IPS DF 6.9 (cell line): ENCODE measurements at places on chromosomes 16 and 17.
A peak's percentile ranks its signal among the peaks of the same experiment; 100 is the strongest.

DNA sequence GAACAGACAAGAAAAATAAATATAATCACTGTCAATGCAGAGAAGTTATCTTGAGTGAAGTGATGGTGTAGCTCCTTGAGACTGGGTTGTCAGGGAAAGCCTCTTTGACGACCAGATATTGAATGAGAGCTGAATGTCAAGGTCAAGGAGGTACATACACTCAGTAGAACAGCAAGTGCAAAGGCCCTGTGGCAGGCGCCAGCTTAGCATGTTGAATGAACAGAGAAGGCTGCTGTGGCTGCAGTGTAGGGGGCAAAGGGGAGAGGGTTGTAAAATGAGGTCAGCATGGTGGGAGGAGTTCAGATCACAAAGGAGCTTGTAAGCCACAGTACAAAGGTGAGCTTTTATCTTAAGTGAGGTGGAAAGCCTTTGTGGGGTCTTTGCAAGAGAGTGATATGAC is 111.5 kb downstream of the ZFHX3 start:
- DNase-seq, result no peak

- no peak for DNase-seq
Measured at GRCh38 chr17:2025220-2025621, at the start of gene RTN4RL1. RTN4RL1 (minus strand) TSS chr17:2025334; CDS start chr17:2024865, 469 bp downstream.

- no peak for DNase-seq
Measured at GRCh38 chr17:14942526-14943190, 322.5 kb downstream of the PMP22 start.

DNA sequence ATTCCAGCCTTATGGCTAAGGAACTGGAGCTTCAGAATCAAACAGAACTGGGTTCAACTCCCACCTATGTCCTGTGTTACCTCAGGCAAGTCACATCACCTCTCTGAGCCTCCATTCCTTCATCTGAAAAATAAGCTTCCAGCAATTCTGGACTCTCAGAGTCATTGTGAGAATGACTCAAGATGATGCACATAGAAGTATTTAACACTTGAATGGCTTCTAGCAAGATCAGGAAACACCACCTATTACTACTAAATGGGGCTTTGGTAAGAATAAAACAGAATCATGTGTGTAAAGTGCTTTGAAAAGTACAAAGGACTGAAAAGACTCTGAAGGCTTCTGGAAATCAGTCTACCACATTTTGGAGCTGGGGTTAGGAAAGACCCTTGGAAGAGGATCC is 30.8 kb upstream of the CALB2 start:
- DNase-seq, result no peak

DNA sequence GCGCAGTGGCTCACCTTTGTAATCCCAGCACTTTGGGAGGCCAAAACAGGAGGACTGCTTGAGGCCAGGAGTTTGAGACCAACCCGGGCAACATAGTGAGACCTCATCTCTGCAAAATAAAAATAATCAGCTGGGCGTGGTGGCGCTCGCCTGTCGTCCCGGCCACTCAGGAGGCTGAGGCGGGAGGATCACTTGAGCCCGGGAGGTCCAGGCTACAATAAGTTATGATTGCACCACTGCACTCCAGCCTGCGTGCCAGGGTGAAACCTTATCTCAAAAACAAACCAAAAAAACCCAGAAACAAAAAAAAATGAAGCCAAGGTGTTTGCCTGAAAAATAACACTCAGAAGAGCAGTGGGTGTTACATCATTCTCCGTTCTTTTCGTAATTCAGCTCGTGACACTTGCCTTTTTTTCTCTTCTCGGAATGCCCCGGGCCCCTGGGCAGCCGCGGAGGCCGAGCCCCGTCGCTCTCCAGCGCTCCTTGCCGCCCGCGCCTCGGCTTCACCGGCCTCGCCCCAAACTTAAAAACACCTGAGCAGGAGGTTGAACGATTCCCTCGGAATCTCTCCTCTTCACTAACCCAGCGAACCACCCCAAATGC is 17.0 kb downstream of the PRCD start:
- DNase-seq, result no peak

DNA sequence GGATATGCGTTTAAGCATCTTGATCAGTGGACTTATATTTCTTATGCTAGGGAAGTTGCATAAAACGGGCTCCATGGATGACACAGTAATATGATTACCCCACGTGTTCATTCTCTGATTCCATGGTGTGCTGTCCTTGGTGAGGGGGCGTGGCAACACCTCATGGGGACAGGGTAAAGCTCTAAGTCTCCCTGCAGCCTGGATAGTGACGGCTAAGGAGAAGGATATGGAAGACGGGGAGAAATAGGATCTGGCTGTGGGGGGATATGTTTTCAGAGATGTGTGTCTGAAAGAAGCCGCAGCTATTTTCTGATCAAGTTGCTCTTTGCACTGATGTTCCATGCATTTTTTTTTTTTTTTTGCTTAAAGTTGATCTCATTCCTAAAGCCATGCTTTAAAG is 84.3 kb downstream of the MARCHF10 start:
- DNase-seq, result no peak

DNA sequence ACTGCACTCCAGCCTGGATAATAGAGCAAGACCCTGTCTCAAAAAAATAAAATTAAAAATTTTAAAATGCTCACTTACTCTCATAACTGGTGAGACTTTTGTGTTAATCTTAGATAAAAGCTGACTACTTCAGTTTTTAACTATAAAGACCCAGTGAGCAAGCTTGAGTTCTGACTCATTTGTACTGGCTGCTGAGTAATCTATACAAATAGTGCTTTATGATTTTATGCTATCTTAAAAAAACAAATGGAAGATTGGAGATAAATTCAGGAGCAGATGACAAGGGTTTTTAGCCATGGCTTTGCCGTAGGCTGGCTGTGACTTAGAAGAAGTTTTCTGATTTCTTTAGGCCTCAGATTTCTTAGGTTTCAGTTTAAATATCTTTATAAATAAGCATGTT is 30.5 kb downstream of the SNTB2 start:
- DNase-seq, result no peak

DNA sequence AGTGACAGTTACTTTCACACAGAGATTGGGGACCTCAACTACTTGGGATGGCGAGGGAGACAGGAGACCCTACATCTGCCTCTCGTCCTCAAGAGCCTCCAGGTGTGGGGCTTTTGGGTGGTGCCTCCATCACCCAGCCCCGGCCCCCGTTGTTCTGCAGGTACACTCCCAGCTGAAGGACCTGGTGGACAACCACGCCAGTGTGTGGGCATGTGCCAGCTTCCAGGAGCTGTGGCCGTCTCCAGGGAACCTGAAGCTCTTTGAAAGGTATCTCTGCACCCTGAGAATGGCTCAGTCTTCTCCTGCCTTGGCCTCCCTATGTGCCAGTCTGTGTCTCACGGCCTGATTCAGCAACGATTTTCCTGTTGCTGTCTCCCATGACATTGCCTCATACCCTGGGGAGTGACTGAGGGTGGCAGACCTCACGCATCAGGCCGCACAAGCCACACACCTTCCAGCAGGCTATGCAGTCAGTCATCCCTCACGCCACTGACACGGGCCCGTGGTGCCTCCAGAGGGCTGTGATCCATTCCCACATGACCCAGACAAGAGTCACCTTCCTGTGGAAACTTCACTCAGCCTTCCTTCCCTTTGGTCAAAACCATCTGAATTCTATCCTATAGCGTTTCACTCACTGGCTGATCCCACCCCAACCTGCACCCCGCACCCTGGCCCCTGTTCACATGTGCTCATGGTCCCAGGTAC is 3.7 kb downstream of the CCNF start:
- no peak for DNase-seq

GRCh38 chr16:22285080-22285479 is 12.1 kb upstream of the POLR3E start:
- DNase-seq, result no peak

GRCh38 chr16:66740010-66740409 is 11.4 kb downstream of the DYNC1LI2 start:
- no peak for DNase-seq

DNA sequence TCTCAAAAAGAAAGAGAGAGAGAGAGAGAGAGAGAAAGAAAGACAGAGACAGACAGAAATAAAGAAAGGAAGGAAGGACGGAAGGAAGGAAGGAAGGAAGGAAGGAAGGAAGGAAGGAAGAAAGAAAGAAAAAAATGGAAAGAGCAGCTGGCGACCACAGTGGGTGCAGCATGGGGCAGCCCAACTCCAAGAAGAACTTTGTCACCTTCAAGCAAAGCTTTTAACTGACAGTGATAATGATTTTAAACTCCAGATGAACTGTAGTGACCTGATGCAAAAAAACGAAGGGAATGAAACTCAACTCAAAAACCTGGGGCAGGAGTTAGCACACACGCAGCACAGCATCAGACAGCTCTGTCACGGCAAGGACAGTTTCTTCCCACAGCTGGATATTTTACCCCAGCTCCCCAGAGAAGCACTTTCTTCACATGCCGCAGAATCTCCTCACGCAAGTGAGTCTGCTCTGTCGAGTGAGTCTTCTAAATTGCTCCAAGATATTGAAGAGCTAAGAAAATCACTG is 5.0 kb upstream of the ARHGAP17 start:
- DNase-seq, result no peak

DNA sequence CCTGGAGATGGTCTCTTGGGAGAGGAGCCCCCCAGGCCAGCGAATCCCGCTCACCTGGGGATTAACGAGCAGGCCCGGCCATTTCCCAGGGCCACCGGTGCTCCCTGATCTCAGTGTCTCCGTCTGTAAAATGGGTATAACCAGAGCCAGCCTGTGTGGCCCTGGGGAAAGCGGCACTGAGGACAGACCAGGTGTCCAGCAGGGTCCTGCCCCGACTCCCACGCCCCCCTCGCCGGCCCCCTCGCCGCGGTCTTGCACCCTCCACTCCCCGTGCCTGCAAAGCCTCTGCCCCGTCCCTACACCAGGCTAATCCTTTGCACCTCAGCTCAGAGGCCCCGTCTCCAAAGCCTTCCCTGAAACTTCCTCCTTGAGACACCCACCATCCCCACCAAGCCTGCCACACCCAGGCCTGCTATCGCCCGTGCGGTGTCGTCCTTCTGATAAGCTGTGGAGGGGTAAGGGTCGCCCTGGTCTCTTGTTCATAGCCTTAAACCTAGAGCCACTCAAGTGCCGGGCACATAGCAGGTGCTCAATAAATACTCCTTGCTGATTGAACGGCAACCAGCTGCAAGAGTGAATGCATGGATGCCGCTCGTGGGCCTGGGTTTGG is 259.1 kb downstream of the C16orf95 start:
- DNase-seq, result no peak

DNA sequence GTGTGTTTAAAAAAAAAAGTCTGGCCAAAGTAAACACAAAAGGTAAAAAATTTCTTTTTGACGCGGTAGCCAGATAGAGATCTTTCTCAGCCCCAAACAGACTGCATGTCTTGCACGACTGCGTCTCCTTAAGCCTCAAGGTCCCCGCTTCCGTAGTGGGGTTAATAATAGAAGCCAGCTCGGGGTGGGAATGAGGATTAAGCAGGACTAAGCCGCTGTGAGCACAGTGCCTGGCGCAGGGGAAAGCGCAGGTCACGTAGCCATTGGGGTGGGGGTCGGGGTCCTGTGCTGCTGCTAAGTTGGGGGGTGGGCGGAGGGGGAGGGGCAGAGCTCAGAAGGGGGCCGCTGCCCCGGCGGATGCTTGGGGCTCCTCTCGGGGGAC is 521 bp downstream of the GGA2 start:
- no peak for DNase-seq

DNA sequence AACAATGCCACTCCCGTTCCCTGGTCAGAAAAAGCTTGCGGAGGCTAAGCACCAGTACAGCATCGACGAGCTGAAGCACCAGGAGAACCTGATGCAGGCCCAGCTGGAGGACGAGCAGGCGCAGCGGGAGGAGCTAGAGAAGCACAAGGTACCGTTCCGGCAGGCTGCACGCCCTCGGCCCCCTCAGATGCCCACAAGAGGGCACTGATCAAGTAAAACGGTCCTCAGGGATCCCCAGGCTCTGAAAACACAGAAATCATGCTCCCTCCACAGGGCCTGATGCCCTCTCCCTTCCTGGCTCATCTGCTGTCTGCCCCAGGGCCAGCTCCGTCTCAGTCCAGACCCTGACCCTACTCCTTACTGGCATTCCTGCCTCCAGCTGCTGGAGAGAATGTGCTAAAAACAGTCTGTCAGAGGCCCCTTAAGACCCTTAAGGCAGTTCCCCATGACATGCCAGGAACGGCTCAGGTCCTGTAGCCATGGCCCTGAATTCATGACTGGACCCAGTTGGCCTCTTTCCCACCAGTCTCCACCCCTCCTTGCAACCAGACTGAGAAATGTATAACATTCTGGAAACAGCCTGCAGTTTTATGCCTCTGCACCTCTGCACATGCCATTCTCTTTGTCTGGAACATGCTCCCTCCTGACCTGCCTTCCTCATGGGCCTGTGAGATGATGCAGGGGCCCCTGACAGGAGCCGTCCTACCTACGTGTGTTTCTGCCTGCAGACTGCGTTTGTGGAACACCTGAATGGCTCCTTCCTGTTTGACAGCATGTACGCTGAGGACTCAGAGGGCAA is 21.8 kb downstream of the DRC3 start:
- DNase-seq, result peak; percentile 60

GRCh38 chr16:31695667-31696066 is 168.0 kb downstream of the AHSP start:
- DNase-seq, result no peak

GRCh38 chr16:30127993-30128392 is 5.0 kb upstream of the MAPK3 start:
- no peak for DNase-seq

- DNase-seq, result no peak
Measured at GRCh38 chr16:89363621-89364393, 126.6 kb downstream of the ANKRD11 start.

DNA sequence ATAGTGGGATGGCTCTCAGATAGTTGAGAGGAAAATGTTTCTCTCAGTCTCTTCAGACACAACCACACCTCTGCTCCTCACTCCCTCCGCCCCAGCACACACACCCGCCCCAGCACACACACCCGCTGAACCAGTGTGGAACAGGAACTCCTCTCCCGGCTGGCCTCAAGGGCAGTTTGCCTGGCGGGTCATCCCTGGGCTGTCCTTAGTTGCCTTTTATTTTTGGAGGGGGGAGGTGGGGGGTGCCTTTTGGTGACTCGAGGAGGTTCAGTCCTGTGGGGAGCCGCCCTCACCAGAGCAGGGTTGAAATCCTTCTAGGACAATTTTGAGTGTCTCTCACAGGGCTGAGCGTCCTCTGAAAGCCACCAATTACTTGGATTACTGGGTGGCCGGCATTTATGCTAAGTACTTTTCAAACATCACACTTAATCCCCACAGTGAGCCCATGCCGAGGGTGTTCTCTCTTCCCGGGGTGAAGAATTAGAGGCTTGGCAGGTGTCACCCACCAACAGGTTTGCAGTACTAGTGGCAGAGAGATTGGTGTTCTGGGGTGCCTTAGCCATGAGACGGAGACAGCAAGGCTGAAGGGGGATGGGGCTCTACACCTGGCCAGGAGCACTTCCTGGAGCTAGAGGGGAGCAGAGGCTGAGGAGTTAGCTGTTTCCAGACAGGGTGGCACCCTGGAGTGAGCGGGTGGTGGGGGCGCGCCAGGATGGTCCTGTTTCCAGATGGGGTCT is 2.8 kb downstream of the RASD1 start:
- DNase-seq, result no peak

- DNase-seq, result no peak
Measured at GRCh38 chr16:47037396-47037745, 63.9 kb upstream of the DNAJA2 start.
